WERI-Rb-1 (cell line): ENCODE measurements at places on chromosomes 6 and 20.

- no peak for DNase-seq
Observed at GRCh38 chr6:113644861-113645575, 212.1 kb upstream of the MARCKS start.

GRCh38 chr20:16533502-16533901 is 39.7 kb downstream of the KIF16B start:
- DNase-seq, result no peak

- no peak for DNase-seq
Observed at GRCh38 chr20:3931664-3932063, 42.5 kb downstream of the PANK2 start.

DNA sequence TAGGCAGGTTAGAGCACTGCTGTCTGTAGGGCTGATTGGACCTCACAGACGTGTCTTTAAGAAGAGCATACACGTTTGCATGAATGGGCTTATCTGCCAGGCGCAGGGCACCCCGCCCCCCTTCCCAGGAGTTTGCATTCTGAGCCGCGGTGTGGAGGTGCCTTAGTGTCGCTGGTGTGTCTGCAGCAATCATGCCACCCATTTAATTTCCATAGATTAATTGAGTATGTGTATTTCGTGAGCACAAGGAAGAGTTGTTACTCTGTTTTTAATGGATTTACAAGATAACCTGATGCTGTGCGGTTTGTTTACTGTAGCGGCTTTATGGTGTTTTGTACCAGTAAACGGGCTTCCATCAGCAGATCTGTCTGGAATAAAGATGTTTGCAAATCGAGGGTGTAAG is 107.7 kb downstream of the ZDHHC14 start:
- peak; percentile 73 for DNase-seq

GRCh38 chr6:130020073-130020906 is 1.9 kb downstream of the L3MBTL3 start:
- peak; percentile 14 for DNase-seq

- DNase-seq, result no peak
Observed at GRCh38 chr6:71091956-71092355, 135.1 kb upstream of the B3GAT2 start.

DNA sequence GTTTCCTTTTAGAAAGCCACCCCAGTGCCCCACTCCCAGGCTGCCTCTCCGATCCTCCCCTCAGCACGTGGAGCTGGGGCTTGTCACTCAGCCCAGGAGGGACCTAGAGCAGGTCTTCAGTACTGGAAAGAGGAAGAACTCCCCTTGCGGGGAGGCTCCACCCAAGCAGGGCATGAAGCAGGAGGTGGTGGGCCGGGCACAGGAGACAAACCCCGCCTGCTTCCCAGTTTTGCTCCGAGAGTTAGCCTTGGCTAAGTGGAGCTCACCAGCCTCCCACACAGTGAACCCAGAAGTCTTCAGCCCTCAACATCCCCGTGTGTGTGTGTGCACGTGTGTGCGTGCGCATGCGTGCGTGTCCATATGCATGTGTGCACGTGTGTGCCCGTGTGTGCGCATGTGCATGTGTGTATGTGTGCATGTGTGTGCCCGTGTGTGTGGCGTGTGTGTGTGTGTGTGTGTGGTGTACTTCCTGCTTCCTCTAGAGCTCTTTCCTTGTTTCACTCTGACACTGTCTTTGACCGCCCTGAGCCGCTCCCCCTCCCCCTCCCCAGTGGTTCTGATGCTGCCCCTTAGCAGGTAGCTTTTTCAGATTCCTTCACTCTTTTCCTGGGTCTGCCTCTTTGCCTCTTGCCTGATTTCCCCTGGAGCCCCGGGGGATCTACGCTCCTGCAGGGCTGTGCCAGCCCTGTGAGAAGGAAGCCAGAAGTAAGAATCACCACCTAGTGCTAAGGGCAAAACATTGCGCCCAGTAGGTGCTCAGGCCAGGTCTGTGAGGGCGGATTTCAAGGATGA is 239.8 kb downstream of the CDC5L start:
- DNase-seq, result no peak
